ENCODE measurements at places on chromosomes 1 and 21.

- no peak for DNase-seq
Observed at GRCh38 chr1:154328318-154329151, 3.2 kb downstream of the ATP8B2 start.

- DNase-seq = no peak
Observed at GRCh38 chr1:55860798-55861519, 645.8 kb upstream of the USP24 start.

DNA sequence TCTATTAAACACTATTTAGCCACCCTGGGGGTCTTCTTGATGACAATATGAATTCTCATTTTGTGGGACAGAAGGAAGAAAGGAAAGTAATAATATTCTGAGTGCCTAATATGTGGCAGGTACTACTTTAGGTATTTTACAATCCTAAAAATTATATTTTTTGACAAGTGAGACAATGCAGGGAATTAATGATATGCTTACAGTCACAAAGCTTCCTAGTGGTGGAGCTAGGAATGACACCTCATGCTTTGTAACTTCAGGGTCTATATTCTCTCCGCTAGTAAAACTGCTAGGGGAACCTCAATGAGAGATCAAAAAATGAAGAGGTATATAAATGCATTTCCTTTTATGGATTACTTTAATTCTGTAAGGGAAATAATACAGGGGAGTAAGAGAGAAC, 44.3 kb downstream of the TPR start:
- no peak for DNase-seq

DNA sequence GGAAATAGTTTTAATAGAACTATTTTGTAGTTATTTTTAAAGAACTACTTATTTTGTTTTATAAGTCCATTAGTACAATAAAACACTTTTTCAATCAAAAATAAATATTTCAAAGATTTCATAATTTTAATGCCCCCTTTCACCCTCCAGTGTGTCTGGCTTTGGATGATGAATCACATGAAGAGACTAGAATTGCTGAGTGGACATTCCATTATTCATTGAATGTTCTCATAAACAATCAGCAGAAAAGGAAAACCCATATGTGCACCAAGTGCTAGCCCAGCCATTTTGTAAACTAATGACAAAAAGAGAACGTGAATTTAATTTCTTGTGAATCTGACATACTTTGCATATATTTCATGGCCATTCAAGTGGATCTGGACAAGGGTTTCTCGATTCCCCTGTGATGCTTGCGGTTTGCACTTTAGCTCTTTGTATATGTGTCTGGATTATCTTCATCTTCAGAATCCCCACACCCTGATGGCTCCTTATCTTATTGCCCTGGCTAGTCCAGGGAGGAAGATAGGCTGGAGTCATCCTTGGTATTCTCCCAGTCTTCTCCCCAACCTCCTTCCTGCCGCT, 20.7 kb upstream of the CHIA start:
- DNase-seq = no peak

- DNase-seq = peak; percentile 83
Observed at GRCh38 chr1:182955596-182956588, 2.9 kb upstream of the SHCBP1L start.

GRCh38 chr21:40208206-40208947, 341.1 kb downstream of the PCP4 start:
- no peak for DNase-seq

DNA sequence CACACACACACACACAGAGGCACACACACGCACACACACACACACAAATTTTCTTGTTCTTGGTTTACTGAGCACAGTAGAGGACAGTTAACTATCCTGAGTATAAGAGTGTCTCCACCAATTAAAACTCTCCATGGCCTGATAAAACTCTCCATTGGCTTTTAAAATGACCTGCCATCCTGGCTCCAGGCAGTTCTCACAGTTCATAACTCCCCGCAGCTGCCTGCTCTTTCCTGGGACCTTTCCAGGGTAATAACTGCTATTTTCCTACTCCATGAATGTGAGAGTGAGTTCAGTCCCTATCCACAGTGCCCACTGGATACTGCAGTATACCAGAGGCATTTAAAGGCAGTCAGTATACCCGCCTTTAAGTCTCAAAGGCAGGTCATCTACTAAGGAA, 351.5 kb downstream of the PLPP3 start:
- DNase-seq = no peak

GRCh38 chr21:34537838-34538237, 25.8 kb upstream of the KCNE1 start:
- no peak for DNase-seq

- no peak for DNase-seq
Observed at GRCh38 chr1:203581841-203582240, 44.8 kb upstream of the ATP2B4 start.

- DNase-seq = no peak
Observed at GRCh38 chr1:17363351-17363750, 8.6 kb upstream of the PADI6 start.

DNA sequence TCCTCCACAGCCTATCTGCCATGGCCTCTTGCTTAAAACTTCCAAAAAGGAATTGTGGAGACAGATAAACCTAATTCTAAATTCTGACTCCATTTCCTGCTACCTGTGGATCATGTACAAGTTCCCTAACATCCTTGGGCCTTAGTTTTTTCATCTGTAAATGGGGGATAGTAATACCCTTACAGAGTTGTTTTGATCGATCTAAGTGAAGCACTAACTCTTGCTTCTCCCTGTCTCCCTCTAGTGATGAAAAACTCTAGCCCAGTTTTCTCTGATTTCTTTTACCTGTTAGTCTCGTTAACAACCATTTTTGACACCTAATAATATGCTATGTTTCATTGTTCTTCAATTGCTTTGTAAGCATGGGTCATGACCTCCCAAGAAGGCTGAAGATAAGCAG, 65.9 kb downstream of the TM2D1 start:
- DNase-seq = no peak

- DNase-seq = peak; percentile 89
Observed at GRCh38 chr1:234564035-234565029, 45.6 kb downstream of the IRF2BP2 start.

DNA sequence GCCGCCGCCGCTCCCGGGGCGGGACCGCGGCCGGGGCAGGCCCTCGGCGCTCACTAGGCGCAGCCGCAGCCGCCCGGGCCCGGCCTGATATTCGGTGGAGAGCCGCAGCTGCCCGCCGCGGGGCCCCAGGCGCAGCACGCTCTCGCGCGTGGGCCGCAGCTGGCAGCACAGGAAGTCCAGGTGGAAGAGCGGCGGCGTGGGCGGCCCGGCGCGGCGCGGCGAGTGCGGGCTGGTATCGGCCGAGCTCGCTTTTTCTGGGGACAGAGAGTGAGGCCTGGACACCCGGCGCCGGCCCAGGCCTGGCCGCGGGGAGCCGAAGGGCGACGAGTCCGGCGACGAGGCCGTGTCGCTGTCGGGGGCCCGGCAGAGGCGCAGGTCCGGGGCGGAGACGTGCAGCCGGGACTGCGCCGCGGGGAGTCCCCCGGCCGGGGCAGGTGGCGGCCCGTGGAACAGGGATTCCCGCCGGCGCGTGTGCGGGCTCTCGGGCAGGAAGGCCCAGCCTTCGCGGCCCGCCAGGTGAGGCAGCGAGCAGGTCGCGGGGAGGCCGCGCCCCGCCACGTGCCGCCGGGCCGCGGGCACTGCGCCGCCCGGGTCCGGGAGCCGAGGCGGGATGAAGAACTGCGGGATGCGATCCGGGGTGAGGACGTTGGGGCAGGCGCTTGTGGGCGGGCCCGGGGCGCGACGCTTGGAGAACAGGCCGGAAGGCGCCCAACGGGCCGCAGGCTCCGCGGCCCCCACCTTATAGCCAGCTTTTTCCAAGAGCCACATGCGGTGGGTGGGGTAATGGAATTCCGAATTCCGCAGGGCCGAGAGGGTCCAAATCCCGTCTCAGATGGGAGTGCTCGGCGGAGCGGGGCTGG, 1.2 kb downstream of the C2CD4D start:
- no peak for DNase-seq

GRCh38 chr21:16308269-16308668, 578.5 kb downstream of the USP25 start:
- no peak for DNase-seq

GRCh38 chr21:36135391-36136102, 668 bp downstream of the CBR3 start:
- DNase-seq = no peak

DNA sequence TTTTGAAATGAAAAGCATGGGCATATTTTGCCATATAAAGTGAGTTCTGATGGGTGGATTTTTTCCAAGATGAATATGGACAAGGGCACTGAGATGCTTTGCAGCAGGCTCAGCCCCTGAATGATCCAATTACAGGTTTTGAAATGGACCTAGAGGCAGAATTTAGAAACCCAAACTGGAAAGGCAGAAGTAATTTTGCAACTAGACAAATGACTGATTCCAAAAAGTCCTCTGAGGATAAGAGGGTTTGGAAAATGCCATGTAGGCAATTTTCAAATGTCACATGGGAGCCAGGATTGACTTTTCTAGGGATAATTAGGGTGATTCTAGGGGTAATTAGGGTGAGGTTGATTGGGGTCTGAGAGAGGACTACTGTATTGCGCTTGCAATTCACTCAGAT, 148.9 kb upstream of the ZNF648 start:
- DNase-seq = no peak

DNA sequence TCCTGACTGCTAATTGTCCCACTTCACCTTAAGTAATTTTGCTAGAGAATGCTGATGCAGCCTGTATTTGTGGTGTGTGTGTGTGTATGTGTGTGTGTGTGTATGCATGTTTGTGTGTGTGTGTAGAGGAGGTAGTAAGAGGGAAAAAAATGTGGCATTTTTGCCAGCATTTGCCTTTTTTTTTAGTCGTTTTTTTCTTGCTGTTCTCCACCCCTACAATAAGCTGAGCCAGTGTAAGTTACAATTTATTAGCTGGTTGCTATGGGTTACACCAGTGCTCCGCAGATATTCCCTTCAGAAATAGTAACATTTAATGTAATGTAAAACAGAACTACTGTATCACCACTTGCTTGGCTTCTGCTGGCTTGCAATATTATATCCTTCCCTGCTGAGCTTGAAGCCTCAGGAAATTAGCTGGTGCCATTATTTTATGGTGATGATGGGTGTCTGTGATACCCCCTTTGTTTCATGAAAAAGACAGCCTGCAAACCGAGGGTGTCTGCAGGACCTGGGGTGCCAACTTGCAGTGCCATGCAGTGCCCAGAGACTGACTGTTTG, 23.4 kb upstream of the IGSF3 start:
- no peak for DNase-seq

- DNase-seq = no peak
Observed at GRCh38 chr1:188058801-188059200, 1230.1 kb downstream of the PLA2G4A start.

GRCh38 chr1:44330935-44331334, 24.1 kb downstream of the ERI3 start:
- no peak for DNase-seq

- no peak for DNase-seq
Observed at GRCh38 chr1:156026588-156026987, 5.8 kb upstream of the SSR2 start.

- peak; percentile 27 for DNase-seq
Observed at GRCh38 chr1:6273380-6273891, 12.5 kb upstream of the GPR153 start.

- DNase-seq = no peak
Observed at GRCh38 chr1:32249831-32250525, 1.1 kb upstream of the LCK start.

DNA sequence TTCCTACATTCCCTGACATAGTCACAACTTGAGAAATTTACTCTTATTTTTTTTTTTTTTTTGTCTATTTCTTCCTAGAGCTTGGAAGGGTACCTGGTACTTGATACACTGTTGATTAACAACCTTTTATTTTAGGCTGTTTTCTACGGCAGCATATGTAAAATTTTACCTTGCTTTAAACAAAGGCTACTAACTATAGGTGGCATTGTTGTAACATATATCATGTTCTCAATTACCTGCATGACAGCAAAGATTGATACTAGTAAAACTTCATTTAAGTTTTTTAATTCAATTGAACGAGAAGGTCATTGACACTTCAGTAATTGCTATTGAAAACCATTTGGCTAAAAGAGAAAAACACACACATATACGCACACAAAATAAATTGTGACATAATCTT, 238.3 kb upstream of the ESRRG start:
- DNase-seq = no peak

Data from non-pigmented ciliary epithelial cell (primary cell).